ENCODE measurements at places on chromosomes 4 and X.

- DNase-seq, result no peak
Observed at GRCh38 chr4:156962528-156962974, 9.0 kb downstream of the PDGFC start.

DNA sequence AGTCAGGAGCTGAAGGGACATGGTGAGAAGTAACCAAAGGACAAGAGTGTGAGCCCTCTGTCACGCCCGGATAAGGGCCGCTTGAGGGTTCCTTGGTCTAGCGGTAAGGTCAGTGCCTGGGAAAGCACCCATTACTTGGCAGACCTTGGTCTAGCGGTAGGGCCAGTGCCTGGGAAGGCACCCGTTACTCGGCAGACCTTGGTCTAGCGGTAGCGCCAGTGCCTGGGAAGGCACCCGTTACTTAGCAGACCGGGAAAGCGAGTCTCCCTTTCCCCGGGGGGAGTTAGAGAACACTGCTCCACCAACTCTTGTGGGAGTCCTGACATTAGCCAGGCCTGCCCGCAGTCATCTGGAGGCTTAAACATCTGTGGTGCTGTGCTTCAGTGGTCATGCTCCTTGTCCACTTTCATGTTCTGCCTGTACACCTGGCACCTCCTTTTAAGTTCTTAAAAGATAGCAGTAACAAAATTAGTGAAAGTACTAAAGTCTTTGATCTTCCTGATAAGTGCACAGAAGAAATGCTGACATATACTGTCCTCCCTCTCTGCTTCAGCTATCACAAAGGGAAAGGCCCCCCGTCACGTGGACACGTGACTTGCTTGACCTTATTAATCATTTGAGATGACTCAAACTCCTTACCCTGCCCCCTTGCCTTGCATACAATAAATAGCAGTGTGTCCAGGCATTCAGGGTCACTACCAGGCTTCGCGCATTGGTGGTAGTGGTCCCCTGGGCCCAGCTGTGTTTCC lies 9.3 kb upstream of the SEC24B start:
- no peak for DNase-seq

DNA sequence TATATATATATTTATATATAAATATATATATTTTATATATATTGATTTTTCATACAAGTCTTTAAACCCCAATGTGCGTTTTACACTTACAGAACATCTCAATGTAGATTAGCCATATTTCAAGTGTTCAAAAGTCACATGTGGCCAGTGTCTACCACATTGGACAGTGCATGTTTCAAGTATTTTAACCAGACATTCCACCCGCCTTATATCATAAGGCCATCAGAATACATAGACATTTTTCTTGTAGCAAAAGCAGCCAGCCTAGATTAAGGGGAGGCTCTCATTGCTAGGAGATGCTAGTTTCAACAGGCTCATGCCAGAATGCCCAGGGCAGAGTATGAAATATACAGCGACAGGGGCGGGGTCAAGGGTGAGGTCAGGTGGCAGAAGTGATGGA lies 202.0 kb downstream of the NR3C2 start:
- no peak for DNase-seq

- no peak for DNase-seq
Observed at GRCh38 chr4:67084783-67085182, 460.5 kb downstream of the CENPC start.

All from stimulated activated effector memory CD8-positive, alpha-beta T cell treated with anti-CD3 and anti-CD28 coated beads, Interleukin-12 subunit alpha, Interleukin-12 subunit beta, amount 100 ng/mL, for 72 hours (primary cell).